Keratinocyte (primary cell): ENCODE measurements at places on chromosomes 16 and 17. TPM values are rescaled to one million over a fixed set of nuclear protein-coding genes. Genes with fewer than 3 reads are reported as not detected.

GRCh38 chr16:78217276-78217675, 117.8 kb downstream of the WWOX start:
- no peak for DNase-seq

GRCh38 chr17:40559954-40560591, 5.2 kb downstream of the CCR7 start:
- DNase-seq = peak; percentile 67

- no peak for DNase-seq
Observed at GRCh38 chr16:12543700-12544476, 259.8 kb downstream of the CPPED1 start.

DNA sequence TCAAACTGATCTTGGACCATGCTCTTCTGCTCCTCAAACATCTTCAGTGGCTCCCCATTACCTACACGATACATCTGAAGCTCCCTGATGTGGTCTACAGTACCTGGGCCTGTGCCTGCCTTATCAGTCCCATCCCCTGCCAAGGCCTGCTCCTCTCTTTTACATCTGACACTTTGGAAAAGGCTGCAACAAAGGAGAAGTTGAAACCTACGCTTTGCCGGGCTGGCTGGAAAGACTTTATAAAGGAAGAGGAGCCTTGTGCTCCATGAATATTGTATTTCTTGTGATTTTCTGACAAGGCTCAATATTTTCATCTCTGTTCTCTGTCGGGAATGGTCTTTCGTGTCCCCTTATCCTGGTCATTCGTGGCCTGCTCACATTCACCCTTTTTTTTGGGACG, 132.5 kb downstream of the XYLT1 start:
- DNase-seq = no peak

DNA sequence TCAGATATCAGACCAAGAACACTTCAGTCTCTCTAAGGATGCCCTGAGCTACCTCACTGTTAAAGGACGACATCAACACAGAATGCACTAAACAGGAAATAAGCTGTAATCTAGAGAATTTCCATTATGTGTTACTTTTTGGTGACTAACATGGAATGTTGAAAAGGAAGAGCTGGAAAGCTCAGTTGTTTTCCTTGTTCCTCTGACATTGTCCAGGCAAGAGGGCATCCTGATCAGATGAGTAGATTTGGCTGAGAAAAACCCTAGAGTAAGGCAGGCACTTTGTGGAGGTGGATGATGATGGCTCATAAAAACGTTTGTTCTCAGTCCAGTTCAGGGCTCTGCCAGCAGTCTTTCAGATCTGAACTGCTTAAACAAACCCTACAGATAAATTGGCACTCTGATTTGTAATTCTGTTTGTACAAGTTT, 34.0 kb downstream of the DGKE start:
- DNase-seq = no peak

DNA sequence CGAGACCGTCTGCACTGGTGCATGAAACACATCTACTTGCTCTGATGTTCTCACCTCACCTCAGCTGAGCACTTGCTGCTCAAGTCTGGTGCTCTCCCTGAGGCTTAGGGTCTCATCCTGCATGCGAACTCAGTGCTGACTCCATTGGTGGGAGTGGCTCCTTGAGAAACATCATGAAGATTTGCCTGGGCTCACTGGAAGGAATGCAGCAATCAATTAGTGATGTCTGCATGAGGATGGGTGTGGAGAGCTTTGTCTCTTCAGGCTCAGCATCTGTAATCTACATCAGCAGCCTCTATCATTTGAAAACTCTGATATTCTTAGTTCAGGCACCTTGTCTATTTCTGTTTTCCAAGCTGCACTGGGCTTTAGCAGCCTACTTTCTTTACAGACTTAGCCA, 204.4 kb downstream of the IRF8 start:
- DNase-seq = no peak

GRCh38 chr16:48234630-48235029, 9.5 kb upstream of the LONP2 start:
- no peak for DNase-seq

- no peak for DNase-seq
Observed at GRCh38 chr16:81632392-81633146, 146.5 kb upstream of the PLCG2 start.

DNA sequence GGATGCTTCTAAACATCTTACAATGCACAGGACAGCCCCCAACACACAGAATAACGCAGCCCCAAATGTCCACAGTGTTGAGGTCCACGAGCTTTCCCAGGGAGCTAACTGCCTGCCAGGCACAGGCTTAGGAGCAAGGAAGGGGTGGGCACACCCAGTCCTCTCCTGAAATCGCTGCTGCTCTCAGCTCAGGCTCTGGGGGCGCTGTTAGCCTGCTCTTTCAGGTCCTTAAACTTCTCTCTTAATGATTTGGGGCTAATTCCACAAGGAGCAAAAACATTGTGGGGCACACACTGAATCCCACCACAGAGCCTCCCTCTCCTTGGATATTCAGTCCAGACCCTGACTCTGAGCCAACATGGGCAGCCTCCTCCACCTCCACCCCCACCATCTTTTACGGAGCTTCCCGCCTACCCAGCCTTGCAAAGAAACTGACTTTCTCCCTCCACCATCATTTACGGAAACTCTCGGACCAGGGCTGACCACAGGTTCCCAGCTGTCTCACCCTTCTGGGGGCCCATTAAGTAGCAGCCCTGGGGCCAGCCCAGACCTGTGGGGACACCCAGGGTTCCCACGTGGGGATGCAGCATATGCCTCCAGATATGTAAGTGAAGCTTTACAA, 1.1 kb downstream of the CD300H start:
- no peak for DNase-seq

DNA sequence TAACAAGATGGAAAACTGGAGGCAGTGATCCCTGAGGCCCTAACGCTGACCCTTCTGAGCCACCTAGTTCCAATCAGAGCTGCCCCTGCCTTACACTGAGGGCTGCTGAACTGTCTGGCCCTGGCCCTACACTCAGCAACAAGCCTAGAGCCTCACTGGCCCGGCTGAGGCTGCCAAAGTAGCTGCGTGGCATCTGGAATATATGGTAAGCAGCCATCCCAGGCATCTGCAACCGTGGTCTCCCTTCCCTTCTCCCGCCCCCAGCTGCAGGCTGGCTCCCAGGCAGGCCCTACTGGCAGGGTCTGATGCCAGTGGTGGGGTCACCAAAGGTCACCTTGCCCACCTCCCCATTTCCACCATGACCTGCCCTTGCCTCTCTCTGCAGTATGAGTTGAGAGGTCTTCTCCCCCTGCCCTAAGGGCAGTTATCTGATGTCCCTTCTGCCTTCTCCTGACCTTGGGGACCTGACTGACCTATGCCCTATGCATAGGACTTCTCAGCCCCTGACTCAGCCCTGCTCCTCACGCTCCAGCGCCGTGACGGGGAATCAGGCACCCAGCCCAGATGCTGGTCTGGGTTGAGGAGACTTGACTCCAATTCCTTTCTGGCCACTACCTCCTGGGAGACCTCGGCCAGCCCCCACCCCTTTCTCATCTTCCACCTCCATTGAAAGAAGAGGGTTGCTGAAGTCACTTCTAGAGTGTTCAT, 45.3 kb downstream of the CPNE2 start:
- no peak for DNase-seq

GRCh38 chr17:43640491-43641252, 21.1 kb downstream of the MEOX1 start:
- DNase-seq = no peak

GRCh38 chr17:48795444-48796162, 21.4 kb downstream of the TTLL6 start:
- DNase-seq = no peak

- DNase-seq = no peak
Observed at GRCh38 chr16:1332618-1333148, 762 bp upstream of the BAIAP3 start.

- DNase-seq = no peak
Observed at GRCh38 chr17:1800240-1800639, 29.5 kb downstream of the SMYD4 start.

DNA sequence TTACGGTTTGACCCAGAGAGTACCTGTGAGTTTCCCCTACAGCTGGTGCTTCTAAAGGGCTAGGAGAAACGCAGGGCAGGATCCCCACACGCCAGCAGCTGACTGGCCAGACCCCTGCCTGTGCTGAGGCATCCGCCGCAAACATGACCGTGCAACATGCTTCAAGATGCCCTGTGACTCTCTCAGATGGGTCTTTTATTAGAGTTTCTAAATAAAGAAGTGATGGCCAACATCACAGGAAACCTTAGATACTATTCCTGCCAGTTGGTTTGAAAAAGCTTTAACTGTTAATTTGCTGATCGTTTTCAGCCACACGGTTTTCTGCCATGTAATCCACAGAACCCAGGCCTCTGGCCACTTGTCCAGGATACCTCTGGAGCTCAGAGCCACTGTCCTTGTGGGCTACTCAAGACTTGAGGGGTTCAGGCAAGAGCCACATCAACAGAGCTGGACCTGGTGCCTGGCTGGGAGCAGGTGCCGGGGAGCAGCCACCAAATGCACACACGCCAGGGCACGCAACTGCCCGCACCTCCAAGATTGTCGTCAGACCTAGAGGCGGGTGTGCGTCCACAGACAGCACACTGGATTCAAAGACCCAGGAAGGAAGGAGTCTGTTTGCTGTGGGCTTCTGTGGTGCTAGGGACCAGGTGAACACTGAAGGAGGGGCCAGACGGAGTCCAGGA, 118.4 kb downstream of the ZNF778 start:
- DNase-seq = no peak

GRCh38 chr16:21277045-21277926, 804 bp downstream of the CRYM start:
- no peak for DNase-seq

The TTLL6 gene
- not detected in 3 replicates for polyA plus RNA-seq

The NOD2 gene
- polyA plus RNA-seq = 0.49 to 3.9 TPM (median 0.80 TPM) in 3 replicates

The HOXB3 gene
- 0.63 to 1.2 TPM (median 1.1 TPM) in 3 replicates for polyA plus RNA-seq

The GINS2 gene
- 2.0 to 11.2 TPM (median 10.4 TPM) in 3 replicates for polyA plus RNA-seq

The TMC8 gene
- 0.14 to 0.41 TPM (median 0.40 TPM) in 3 replicates for polyA plus RNA-seq

The TBCD gene
- polyA plus RNA-seq = 30.1 to 51.5 TPM (median 36.2 TPM) in 3 replicates

The TMIGD1 gene
- not detected in 3 replicates for polyA plus RNA-seq

The TPSD1 gene
- polyA plus RNA-seq = not detected in 3 replicates

The MOSMO gene
- polyA plus RNA-seq = 15.7 to 26.2 TPM (median 16.9 TPM) in 3 replicates

The CCDC40 gene
- 1.9 to 2.4 TPM (median 2.2 TPM) in 3 replicates for polyA plus RNA-seq

The EFNB3 gene
- polyA plus RNA-seq = 3.1 to 4.1 TPM (median 3.1 TPM) in 3 replicates

The ATP2C2 gene
- polyA plus RNA-seq = 0.96 to 1.3 TPM (median 1.3 TPM) in 3 replicates

The PKMYT1 gene
- polyA plus RNA-seq = 3.0 to 16.0 TPM (median 6.9 TPM) in 3 replicates

The SSH2 gene
- polyA plus RNA-seq = 11.3 to 23.1 TPM (median 13.9 TPM) in 3 replicates
